Hematopoietic multipotent progenitor cell (in vitro differentiated cells): ENCODE measurements at places on chromosomes 5 and 9. TPM values are rescaled to one million over a fixed set of nuclear protein-coding genes. Genes with fewer than 3 reads are reported as not detected.

DNA sequence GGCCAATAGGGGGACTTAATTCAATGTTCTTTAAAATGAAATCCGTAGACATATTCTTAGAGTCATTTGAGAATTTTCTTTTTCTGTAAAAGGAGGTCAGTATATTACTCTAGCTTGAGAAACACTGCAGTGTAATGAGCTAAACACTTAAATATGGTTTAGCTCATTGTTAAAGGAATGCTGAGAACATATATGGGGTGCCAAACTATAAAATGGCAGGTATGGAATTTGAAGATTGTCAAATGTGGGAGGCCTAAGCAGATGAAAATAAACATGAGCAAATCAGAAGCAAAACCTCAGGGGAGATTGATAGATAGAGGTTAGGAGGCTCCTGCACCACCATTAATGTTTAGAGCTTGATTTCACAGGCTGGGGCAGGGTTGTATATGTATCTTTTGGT, 57.9 kb downstream of the STX17 start:
- no peak for DNase-seq

WNT8A gene
- 1.1 TPM for total RNA-seq

- no peak for DNase-seq
Observed at GRCh38 chr9:109908459-109909390, 128.7 kb downstream of the PALM2AKAP2 start.

PCDHB4 gene
- total RNA-seq = under 0.01 TPM

NSUN2 gene
- total RNA-seq = 34.2 TPM

AMBP gene
- total RNA-seq = not detected

GRCh38 chr5:137498301-137498735, 808 bp downstream of the SPOCK1 start:
- DNase-seq = peak; percentile 14

- DNase-seq = peak; percentile 39
Observed at GRCh38 chr9:35690614-35691333, 1.0 kb upstream of the TPM2 start.

DNA sequence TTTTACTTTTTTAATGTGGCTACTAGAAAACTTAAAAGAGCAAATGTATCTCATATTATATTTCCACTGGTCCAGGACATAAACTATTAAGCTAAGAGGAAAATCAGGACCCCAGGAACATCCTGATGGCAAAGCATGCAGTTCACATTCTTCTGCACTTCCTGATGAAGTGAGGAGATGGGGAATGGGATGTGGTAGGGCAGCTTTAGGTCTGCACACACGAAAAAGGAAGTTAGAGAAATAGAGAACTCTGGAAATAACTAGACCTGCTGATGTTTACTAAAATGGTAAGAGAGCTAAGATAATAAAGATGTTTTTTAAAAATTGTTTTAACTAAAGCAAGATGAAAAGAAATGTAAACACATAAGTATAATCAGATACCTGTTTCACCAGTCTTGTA, 39.7 kb upstream of the NIPBL start:
- no peak for DNase-seq

SOHLH1 gene
- not detected for total RNA-seq

ADAMTS6 gene
- 1.9 TPM for total RNA-seq

DNA sequence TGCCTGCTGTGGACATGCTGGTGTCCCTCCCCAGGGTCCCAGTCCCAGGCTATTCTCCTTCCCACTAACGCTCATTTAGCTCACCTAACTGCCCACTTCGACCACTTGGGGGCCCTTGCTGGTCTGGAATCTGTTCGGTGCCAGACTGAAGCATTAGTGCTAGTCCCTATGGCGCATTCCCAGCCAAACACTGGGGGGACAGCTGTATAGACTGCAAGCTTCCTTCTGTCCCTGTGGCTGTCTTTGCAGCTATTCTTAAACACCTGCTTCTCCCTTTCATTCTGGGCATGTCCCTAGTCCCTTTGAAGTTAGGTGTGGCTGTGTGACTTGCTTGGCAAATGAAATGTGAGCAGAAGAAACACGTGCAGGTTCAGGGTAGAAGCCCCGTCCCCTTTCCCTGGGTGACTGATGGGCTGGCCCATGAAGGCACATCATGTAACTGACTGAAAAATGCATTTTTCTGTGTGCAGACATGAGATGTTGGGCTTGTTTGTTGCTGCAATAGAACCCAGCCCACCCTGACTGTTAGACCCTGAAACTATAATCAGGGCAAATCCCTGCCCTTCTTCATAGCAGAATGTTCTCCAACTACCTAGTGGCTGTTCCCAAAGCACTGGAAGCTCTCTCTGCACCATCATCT, 134.4 kb downstream of the BARX1 start:
- no peak for DNase-seq

- no peak for DNase-seq
Observed at GRCh38 chr5:124103671-124104070, 591.7 kb downstream of the CSNK1G3 start.

JADE2 gene
- total RNA-seq = 74.1 TPM

GRCh38 chr9:33272061-33272460, 7.2 kb downstream of the CHMP5 start:
- no peak for DNase-seq

GRCh38 chr5:64811050-64811640, 42.4 kb downstream of the CWC27 start:
- DNase-seq = peak; percentile 43

DNA sequence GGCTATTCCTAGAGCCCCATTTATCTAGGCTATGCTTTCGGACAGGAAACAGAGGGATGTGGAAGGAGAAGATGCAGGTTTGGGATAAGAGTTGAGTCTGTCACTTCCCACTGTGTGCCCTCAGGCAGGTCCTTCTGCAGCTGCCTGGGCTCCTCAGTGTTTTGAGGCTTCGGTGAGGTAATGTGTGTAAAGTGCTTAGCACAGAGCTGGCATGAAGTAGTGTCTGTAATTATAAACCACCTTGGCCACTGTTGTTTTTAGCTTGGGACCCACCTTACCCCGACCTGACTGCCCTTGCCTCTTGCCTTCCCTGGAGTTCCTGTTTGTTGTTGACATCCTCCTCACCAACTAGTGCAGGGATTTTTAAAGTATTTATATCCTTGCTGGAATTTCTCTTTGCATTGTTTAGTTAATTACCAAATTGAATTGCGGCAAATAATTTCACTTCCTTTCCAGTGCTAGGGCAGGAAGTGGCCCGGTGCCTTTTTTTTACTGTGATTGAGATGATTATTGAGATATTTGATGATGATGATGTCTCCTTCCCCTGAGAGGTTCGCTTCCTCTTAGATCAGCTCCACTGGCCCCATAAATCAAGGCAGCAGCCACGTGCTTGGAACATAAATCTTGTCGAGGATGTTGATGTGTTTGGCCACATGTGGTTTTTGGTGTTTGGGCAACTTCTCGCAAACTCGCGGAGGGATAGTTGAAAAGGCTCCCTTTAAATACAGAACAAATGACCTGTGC, 38.3 kb upstream of the DAB2IP start:
- peak; percentile 67 for DNase-seq

DNA sequence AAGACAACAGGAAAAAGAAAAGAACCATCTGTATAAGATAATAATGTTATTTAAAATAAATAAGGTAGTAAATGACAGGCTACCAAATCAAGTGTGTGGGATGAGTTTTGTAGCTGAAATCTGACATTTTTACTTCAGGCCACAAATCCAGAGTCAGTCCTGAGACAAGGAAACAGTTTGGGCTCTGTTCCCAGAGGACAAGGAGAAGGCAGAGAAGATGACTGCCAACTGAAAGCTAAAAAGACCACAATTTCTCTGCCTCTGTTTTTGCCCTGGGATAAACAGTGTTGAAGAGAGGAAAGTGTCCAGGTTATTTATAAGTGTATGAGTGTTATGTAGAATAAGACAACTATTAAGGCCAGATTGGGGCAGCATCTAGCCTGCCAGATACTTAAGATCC, 180.5 kb downstream of the NFIB start:
- no peak for DNase-seq

- no peak for DNase-seq
Observed at GRCh38 chr5:155332618-155333017, 319.1 kb downstream of the KIF4B start.

DNA sequence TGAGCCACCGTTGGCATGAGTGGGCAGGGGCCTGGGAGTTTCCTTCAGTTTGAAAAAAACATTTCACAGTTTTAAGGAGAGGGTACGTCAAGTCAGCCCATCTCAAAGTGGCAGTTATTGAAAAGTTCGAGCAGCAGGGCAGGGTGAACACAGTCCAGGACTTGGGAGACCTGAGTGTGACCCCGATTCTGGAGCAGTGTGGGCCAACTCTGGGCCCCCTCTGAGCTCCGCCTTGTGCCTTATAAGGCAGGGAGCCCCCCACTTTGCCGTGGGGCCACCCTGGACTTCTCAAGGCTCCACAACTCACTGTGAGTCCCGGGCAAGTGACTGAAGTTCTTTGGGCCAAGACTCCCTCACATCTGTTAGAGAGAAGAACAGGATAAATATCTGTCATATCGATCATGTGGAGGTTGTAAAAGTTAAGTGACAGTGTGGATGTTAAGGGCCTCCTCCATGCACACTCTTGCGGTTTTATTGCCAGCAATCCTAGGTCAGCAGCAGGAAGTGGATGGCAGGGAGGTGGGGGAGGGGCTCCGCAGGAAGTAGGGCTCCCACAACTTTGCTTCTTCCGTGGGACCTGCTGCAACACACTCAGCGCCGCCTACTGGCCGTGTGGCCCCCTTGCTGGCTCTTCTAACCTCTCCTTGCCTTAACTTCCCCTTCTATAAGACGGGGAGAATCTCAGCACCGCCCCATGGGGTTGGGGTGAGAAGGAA, 38.4 kb downstream of the HRH2 start:
- peak; percentile 75 for DNase-seq

- DNase-seq = no peak
Observed at GRCh38 chr5:137414112-137414755, 84.9 kb downstream of the SPOCK1 start.

- DNase-seq = no peak
Observed at GRCh38 chr5:58622936-58623871, 40.3 kb downstream of the RAB3C start.

GRCh38 chr5:80238778-80239679, 16.8 kb downstream of the SERINC5 start:
- no peak for DNase-seq

PCDHGC3 gene
- total RNA-seq = 1.1 TPM

- no peak for DNase-seq
Observed at GRCh38 chr9:81989700-81990099, 1.1 kb downstream of the SPATA31D1 start.

INSL6 gene
- not detected for total RNA-seq

DNA sequence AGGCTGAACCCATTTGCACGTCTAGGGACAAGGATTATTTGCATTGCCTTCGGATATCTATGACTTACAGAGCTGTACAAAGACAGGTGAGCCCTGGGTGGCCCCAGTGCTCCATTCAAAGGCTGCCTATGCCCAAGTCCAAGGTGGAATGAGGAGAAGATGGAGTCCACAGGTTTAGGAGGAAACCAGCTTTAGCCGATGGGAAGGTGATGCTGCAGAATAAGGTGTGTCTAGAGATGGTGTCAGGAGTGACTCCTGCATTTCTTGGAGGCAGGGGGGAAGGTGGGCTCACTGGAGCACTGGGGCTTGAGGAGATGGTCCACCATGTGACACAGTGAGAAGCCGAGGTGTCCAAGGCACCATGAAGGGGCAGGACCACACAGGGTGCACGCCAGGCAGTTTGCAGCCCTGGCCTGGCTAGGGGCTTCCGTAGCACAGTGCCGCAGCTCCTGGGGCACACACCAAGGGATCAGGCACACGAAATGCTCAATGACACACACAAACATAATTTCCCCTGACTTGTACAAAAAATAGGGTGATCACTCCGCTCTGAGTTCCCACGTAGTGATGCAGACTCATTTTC, 32.1 kb downstream of the SEMA4D start:
- DNase-seq = no peak

BSPRY gene
- 55.7 TPM for total RNA-seq

DBH gene
- total RNA-seq = not detected

DNA sequence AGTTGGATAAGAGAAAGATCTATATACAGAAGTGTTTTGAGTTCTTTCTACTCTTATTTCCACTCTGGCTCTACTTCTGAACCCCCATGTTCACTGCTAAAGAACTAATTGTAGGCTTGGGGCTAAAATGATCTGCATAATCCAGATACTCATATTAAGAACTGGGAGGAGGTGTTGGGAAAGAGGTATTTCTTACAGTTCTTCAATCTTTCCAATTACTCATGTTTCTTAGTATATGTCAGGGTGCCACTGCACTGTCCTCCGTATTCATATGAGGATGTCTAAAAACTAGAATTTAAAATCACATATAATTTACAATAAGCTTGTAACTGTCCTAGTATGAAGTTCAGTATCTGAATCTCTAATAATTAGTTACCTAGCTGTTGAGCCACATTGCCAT, 12.7 kb downstream of the NIPBL start:
- no peak for DNase-seq

- DNase-seq = peak; percentile 81
Observed at GRCh38 chr5:40755093-40755406, 711 bp downstream of the TTC33 start.

- no peak for DNase-seq
Observed at GRCh38 chr9:98778251-98778650, 18.1 kb downstream of the ANKS6 start.

DNA sequence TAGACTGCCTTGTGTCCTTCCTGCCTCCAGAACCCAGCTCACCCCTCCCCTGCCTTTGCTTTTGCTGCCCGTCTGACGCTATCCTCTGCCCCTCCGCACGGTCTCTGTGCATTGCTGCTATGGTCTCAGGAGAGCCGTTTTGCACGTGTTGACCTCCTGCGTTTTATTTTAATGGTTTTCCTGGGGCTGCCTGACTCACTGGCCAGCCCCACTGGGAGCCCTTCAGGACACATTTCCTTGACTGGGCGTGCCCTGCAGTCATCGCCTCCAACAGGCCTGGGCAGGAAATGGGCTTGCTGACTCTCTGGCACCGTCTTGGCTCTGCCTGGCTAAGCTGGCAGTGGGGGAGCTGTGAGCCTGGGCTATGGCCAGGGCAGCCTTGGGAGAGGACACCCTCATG, 17.9 kb upstream of the ASS1 start:
- no peak for DNase-seq

DNA sequence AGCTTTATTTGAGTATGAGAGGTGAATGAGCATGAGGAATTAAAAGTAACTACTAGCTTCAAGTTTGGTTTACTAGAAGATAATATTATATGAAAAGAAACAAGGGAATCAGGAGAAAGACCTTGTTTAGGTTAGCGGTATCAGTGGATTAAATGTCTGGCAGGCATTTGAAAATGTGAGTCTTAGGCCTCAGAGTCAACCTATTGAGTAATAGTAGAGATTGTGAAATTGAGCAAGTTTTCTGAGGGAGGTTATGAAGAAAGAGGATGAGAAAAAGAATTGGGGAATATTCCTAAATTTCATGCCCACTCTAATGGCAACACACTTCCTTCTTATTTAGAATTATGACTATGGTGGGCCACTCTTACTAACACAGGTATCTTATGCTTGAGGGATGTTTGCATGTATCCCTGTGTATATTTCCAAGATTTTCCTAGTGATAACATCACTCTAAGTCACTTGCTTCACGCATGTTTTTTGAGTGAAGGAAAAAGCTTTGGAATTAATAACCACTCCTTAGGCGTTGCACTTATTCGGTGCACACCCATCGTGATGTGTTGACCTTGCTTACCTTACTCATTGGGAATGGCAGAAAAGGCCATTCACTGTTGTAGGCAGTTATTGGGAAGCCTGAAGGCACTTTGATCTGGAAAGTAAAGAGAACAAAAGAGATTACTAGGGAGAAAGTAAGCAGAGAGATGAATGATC, 8.2 kb upstream of the ELL2 start:
- DNase-seq = no peak
